ENCODE measurements at places on chromosomes 3 and 15.
A peak's percentile ranks its signal among the peaks of the same experiment; 100 is the strongest.

DNA sequence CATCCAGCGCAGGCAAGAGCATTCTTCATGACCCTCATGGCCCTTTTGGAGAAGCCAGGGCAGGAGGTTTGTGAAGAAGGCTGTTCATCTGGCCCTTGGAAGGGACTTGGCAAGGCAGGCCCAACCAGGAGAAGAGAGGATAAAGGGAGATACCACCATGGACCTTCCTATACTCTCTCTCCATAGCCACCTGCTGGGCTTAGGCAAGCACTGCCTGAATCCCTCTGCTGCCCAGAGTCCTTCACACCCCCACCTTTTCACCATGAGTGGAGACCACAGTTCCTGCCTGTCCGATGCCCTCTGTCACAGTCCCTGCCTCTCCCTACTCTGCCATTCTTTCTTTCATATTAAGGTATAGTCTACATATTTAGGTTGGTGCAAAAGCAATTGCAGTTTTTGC lies 10.6 kb upstream of the SFMBT1 start:
- DNase-seq: no peak

DNA sequence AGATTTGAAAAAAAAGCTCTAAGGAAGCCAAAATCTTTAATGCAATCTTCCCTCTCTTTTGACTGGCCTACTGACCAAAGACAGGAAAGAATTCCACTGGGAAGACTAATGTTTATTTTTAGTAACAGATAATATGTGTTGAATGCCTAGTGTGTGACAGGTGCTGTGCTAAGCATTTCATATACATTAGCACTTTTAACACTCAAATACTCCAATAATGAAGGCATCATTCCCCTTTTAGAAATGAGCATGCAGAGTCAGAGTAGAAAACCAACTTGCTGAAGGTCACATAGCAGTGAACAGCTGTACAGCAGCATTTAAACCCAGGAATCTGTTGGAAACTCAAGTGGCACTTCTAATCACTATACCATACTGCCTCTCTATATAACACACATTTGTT lies 170.6 kb downstream of the MINAR1 start:
- no peak for DNase-seq

GRCh38 chr3:52696830-52697631 lies 8.6 kb downstream of the GLT8D1 start:
- DNase-seq: no peak

GRCh38 chr3:51340013-51340829 lies 44.9 kb upstream of the MANF start:
- peak; percentile 81 for DNase-seq

DNA sequence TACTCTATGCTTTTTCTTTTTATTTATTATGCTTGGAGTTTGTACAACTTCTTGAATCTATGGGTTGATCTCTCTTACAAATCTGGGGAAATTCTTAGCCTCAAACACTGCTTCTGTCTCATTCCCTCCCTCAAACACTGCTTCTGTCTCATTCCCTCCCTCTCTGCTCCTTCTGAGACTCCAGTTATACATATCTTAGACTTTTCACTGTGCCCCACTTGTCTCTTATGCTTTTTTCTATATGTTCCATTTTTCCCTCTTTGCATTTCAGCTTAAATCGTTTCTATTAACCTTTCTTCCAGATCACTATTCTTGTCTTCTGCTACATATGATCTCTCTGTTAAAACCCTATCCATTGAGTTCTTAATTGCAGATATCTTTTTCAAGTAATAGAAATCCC lies 50.4 kb downstream of the RFTN1 start:
- DNase-seq: no peak

DNA sequence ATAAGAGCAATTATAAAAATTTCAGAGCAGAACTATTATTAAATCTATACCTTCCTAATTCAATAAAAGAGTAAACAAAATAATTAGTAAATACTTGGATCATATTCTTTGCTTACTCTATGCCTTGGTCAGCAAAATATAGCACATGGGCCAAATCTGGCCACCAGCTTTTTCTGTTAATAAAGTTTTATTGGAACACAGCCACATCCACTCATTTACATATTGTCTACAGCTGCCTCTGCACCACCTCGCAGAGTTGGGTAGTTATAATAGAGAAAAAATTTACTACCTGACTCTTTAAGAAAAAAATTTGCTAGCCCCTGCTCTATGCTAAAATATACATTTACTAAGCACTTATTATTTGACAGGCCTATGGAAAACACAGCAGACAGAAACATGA lies 32.2 kb upstream of the GANC start:
- DNase-seq: no peak

- DNase-seq: no peak
Measured at GRCh38 chr15:84973492-84974460, 7.9 kb upstream of the PDE8A start.
